Stimulated activated CD4-positive, alpha-beta T cell treated with anti-CD3 and anti-CD28 coated beads, Interleukin-12 subunit alpha, Interleukin-12 subunit beta, amount 100 ng/mL, for 4 hours (primary cell): ENCODE measurements at places on chromosomes 7 and 10.

DNA sequence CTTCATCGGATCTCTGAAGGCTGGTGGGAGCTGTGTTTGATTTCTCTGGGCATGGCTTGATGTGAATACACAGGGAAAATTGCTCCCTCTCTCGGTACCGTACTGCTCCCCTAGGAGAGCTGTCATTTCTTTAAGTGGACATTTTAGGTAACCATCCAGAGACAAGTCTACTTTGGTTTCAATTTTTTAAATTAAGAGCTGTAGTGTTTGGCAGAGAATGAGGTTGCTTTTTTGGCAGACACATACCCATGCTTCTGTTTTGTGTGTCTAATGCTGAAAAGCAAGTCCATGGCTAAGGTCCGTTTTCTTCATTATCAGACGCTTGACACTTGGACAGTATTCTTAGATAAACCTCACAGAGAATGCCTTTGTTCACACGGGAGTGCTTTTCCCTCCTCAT is 61.3 kb upstream of the TRIL start:
- DNase-seq = no peak

GRCh38 chr7:36653663-36654355 is 70.5 kb downstream of the AOAH start:
- DNase-seq = no peak

GRCh38 chr10:63200431-63200830 is 67.3 kb downstream of the NRBF2 start:
- no peak for DNase-seq

DNA sequence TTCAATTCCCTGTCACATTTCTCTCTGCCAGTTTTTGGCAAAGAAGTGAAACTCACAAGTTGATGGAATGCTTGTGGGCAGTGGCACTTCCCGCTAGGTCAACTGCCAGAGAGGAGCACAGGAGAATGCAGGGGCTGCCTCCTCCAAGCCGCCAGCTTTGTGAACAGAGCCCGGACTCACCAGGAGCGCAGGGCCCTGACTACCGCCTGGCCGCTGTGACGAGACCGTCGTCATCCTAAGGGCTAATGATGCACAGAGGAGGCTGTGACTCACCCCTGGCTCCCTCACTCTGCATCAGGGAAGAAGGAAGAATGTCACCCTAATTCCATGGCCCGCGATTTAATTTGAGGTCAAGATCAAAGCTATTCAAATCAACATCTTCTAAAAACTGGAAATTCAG is 123.9 kb downstream of the TAX1BP1 start:
- no peak for DNase-seq
